ENCODE measurements at places on chromosomes 3 and 15. TPM values are rescaled to one million over a fixed set of nuclear protein-coding genes. Genes with fewer than 3 reads are reported as not detected.
A peak's percentile ranks its signal among the peaks of the same experiment; 100 is the strongest.

Gene SLC28A1
- 12.8 TPM for total RNA-seq

Gene COL6A5
- 0.41 TPM for total RNA-seq

Gene SPSB4
- total RNA-seq, result 0.57 TPM

- no peaks in the 10 kb centered on the region for H3K4me1 ChIP-seq
- no peaks in the 10 kb centered on the region for H3K27me3 ChIP-seq
- no peak overlapping the region for H3K27ac ChIP-seq
- no peaks in the 10 kb centered on the region for H3K36me3 ChIP-seq
- H3K4me3 ChIP-seq, result no peak overlapping the region
- DNase-seq, result no peak
Observed at GRCh38 chr3:5633960-5634359, 446.5 kb downstream of the EDEM1 start.

GRCh38 chr3:49119439-49119838, 1.2 kb downstream of the USP19 start:
- peak overlapping the region; percentile 95 for H3K27ac ChIP-seq
- H3K27me3 ChIP-seq, result no peaks in the 10 kb centered on the region
- H3K4me1 ChIP-seq, result peaks cover 3% of the 10 kb centered on the region
- H3K4me3 ChIP-seq, result peak overlapping the region; percentile 80
- peaks cover 76% of the 10 kb centered on the region for H3K36me3 ChIP-seq

- peak; percentile 90 for DNase-seq
- H3K4me3 ChIP-seq, result no peak overlapping the region
- H3K27ac ChIP-seq, result peak overlapping the region; percentile 95
Observed at GRCh38 chr3:138361561-138361971, 13.2 kb downstream of the MRAS start.

DNA sequence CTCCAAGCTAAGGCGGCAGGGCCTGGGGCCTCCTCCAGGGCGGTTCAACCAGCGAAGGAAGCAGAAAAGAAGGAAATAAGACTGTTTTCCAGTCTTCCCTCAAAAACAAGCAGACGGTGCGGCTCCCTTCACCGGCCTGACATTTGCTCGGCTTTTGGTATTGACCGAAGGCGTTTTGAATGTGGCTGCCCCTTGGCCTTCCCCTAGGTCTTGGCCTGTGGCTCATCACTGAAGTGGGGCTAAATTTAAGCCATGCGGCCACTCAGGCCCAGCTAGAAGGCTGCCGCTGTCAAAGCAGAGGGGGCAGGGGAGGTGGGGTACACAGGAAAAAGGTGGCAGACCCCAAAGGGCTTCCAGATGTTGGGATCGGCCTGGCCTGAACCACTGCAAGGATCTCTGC, 86.2 kb downstream of the SRGAP3 start:
- H3K36me3 ChIP-seq, result no peaks in the 10 kb centered on the region
- DNase-seq, result no peak
- H3K4me3 ChIP-seq, result no peak overlapping the region
- no peaks in the 10 kb centered on the region for H3K27me3 ChIP-seq
- no peaks in the 10 kb centered on the region for H3K4me1 ChIP-seq
- no peak overlapping the region for H3K27ac ChIP-seq

Gene C3orf80
- 0.63 TPM for total RNA-seq

DNA sequence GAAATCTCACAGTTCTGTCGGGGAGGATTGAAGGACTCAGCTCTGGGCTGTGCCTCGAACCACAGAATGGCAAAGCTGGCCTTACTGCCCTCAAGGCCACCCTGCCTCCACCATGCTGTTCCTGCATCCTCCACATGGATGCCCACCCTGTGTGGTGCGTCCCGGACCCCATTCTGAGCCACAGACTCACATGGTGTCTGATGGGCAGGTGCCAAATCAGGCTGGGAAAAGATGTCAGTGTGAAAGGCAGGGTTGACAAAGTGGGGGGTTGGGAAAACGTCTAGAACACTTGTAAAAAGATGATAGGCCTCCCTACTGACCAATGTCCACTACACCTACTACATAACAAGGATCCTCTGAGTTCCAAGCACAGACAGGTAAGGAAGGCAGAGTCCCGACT, 49.4 kb downstream of the TM2D3 start:
- no peak for DNase-seq
- no peak overlapping the region for H3K27ac ChIP-seq
- no peak overlapping the region for H3K4me3 ChIP-seq
- H3K36me3 ChIP-seq, result no peaks in the 10 kb centered on the region

Gene ISLR2
- total RNA-seq, result 1.1 TPM

Gene DNAH12
- 0.38 TPM for total RNA-seq

Gene SYNPR
- total RNA-seq, result not detected

Gene AGBL1
- total RNA-seq, result not detected

- H3K4me3 ChIP-seq, result no peak overlapping the region
- H3K36me3 ChIP-seq, result no peaks in the 10 kb centered on the region
- H3K27ac ChIP-seq, result no peak overlapping the region
- H3K27me3 ChIP-seq, result no peaks in the 10 kb centered on the region
- H3K4me1 ChIP-seq, result no peaks in the 10 kb centered on the region
Observed at GRCh38 chr3:66520724-66521123, 19.9 kb upstream of the LRIG1 start.
